ENCODE measurements at places on chromosomes 4 and X.

GRCh38 chrX:149198980-149199732 lies 305.9 kb downstream of the IDS start:
- DNase-seq = peak; percentile 12

- DNase-seq = no peak
These were observed 187.3 kb downstream of the MAB21L2 start for GRCh38 chr4:150769248-150769647.

DNA sequence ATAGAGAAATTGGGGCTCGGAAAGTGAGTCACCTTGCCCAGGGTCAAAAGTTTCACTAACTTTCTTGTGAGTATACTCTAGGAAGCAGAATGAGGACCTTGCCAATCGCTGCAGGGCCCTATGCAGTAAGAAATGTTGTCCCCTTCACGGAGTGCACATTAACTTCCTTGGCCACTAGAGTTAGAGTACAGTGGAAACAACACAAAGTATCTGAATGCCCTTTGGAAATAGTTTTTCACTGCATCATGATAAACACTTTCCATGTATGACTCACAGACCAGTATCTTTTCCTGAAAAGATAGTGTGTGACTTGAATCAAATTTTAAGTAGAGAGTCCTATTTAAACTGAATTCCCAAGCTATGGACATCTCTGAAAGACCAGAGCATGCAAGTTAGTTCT lies 45.5 kb upstream of the STK26 start:
- no peak for DNase-seq

DNA sequence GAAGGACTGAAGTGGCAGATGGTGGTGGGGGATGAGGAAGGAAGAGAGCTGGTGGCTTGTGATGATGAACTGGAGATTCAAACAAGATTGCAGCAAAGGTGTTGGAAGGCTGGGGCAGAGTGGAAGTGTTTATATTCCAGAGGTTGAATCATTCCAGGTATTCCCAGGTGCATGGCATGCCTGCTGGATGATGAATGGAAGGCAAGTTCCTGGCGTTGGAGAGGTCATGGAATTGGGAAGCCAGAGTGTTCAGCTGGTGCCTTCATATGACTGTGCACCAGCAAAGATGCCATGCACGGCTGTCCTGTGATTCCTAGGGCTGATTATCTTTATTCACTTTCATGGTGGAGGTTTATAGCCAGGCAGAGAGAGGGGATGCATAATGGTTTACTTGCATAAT lies 135.8 kb upstream of the PUDP start:
- DNase-seq = no peak

GRCh38 chr4:157221895-157222770 lies 1.6 kb downstream of the GRIA2 start:
- no peak for DNase-seq

GRCh38 chrX:9647431-9647830 lies 118.2 kb downstream of the GPR143 start:
- DNase-seq = no peak

- no peak for DNase-seq
These were observed 1.7 kb downstream of the FAM120C start for GRCh38 chrX:54181202-54181953.

DNA sequence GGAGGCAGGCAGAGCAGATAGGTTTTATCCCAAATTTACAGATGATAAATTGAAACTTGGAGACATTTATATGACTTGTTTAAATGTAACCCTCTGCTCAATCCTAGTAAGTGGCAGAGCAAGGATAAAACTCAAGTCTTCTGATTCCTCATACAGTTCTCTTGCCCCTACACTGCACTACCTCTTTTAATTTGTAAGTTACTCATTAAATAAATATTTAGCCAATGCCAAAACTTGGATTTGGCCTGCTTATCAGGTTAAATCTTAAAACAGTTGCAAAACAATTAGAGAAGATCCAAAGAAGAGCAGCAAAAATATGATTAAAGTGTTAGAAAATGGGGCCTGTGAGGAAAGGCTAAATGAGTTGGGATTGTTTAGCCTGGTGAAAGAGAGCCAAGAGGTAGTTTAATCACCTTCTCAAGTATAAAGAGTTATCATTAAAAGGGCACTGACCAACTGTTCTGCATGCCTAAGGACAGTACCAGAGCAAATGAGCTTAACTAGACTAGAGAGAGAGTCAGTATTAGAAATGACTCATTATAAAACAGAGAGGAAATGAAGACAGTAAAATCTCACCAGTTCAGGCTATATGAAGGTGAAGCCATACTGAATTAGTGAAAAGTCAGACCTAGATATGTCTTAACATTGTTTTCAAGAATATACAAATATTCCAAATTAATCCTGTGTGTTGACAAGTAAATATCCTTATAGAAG lies 146.3 kb downstream of the GRIA3 start:
- no peak for DNase-seq

- DNase-seq = no peak
These were observed 158.5 kb downstream of the NSUN7 start for GRCh38 chr4:40908297-40908696.
